ENCODE measurements at places on chromosomes 5 and 9.

DNA sequence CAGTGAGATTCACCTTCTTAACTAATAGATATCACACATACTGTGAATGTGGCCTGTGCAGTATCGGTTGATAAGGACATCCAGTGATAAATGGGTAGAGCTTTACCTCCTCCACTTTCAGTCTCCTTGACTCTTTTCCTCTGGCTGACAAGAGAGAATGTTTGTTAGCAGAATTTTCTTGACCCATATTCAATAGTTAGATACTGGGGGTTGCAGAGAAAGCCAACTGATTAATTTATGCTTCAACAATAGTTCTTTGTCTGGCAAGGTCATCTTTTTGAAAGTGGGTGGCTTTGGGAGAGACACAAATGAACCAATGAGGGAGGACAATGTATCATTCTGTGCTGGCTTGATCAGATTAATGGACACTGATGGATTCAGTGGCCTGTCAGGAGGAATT lies 30.3 kb downstream of the TTC23L start:
- no peak for DNase-seq

GRCh38 chr9:91889161-91889911 lies 60.7 kb downstream of the ROR2 start:
- DNase-seq: no peak

DNA sequence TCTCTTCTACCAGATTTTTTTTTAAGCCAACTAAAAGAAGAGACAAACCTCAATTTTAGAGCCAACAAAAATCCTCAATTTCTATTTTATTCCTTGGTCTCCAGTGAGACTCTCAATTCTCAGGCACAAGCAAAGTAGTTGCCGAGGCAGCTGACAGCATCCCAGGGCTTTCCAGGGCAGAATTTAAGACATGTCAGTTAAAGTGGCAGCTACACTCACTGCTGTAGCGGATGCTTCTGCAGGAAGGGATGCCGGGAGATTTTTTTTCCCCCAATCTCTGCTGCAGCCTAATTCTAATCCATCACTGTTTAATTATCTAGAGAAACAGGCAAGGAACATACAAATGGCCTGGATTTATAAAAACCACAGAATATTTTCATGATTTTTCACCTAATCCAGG lies 57.0 kb downstream of the TTC39B start:
- no peak for DNase-seq

GRCh38 chr5:91384671-91385430 lies 1.7 kb upstream of the ARRDC3 start:
- peak; percentile 37 for DNase-seq

- no peak for DNase-seq
These were observed 55.9 kb upstream of the BARX1 start for GRCh38 chr9:94010980-94011533.

GRCh38 chr5:149114403-149115312 lies 26.6 kb upstream of the ABLIM3 start:
- peak; percentile 5 for DNase-seq

DNA sequence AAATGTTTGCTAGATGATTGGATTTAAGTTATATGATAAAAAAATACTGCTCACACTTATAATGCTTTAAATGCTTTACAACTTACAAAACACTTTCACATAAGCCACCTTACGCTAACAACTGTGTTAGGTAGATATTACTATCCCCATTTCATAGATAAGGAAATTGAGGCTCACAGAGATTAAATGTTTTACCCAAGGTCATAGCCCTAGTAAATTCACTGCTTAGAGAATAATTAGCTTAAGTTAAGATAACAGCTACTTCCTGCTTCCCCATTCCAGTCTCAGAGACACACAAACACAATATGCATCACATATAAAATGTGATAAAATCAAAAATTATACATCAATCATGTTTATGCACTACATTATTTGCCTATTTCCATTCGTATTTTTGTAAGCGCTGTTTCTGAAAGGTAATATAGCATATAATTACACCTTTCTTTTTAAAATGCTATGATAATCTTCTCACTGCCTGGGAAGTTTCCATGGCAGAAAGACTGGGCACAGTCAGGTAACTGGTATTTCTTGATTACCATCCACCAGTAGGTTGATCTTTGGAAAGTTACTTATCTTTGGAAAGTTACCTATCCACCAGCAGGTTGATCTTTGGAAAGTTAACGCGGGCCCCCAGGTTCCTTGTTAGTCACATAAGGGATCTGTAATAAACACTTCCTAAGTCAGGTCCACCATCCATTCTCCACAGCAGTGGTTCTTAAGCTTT lies 101.1 kb downstream of the NFIB start:
- no peak for DNase-seq

- no peak for DNase-seq
These were observed 485.6 kb downstream of the ZSWIM6 start for GRCh38 chr5:61817472-61818326.

DNA sequence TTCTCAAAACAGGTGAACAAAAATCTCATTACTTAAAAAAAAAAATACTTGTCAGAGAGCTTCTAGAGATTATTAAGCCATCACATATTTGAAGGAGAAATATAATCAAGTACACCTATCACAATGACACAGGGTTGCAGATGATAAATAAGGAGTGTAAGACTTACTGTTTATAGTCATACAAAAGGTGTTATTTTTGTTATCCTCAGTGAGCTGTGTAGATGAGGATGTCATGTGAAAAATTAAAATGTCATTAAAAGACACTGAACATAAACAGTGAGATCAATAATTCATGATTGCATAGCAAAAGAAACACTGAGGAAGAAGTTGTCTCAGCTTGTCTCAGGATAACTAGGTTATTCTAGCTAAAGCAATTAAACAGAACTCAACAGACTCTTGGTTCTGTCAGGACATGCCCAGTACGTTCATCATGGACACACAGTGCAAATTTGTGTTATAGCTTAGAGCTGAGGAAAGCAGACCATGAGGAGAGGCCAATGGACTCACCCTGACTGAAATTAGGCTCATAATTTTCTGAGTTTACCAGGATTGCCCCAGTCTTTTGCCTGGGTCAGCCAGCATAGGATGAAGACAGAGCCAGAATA lies 1162.6 kb upstream of the C9orf72 start:
- no peak for DNase-seq

DNA sequence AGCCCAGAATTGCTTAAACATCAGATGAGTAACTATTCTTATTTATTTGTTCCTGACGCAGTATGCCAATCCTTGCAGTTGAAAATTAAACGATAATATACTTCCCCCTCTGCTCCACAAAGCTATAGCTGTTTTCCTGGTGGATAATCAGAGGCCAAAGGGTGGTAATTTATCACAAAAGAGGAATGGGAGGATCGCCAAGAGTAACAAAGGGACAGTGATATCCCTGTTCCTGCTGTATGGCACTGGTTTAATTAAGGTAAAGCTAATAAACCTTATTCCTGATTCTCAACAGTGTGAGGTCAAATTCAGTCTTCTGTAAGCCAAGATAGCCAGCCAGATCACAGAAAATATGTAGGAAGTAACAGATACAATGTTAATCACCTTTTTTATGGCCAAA lies 33.4 kb upstream of the PTGER4 start:
- DNase-seq: no peak

GRCh38 chr9:123411636-123412035 lies 55.6 kb downstream of the CRB2 start:
- DNase-seq: no peak

- DNase-seq: no peak
These were observed 20.7 kb downstream of the ZNF462 start for GRCh38 chr9:106883626-106884190.

- DNase-seq: no peak
These were observed 184.5 kb downstream of the TRIO start for GRCh38 chr5:14327624-14328023.

GRCh38 chr5:110087829-110088228 lies 398.1 kb downstream of the MAN2A1 start:
- DNase-seq: no peak

GRCh38 chr9:121958530-121958929 lies 134.6 kb downstream of the TTLL11 start:
- no peak for DNase-seq

GRCh38 chr5:126953640-126954039 lies 76.7 kb downstream of the MARCHF3 start:
- DNase-seq: no peak

- no peak for DNase-seq
These were observed 65.6 kb downstream of the CDK5RAP2 start for GRCh38 chr9:120514405-120514804.

- DNase-seq: no peak
These were observed 142.4 kb downstream of the C9orf152 start for GRCh38 chr9:110065532-110065931.

DNA sequence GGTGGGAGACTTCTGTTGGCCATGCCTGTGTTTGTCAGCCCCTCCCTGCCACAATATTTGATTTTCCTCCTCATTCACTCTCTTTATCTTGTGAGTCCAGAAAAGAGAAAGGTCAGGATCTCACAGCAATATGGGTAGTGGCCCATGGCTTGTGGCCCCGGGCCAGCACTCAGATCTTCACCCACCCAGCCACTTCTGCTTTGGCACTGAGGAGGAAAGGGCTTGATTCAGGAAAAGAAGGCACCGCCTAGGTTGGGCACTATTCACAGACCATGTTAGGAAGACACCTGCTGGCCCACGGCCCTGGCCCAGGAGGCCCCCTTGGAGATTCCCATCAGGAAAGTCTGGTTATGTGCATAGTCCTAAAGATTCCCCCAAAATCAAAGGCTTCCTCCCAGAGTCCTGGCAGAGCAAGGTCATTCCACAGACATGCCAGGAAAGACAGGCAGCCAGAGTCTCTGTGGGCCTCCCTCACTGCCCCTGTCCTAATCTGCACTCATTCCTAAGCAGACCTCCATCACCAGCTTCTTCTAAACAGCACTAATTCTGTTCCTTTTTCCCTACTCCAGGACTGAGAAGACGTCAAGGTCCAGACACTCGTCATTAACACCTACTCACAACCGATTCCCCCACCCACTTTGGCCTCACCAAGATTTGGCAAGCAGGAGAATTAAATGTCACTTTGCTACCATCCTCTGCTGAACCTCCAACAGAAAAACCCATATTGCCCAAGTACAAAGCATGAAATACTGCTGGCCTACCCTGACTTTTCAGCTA lies 179.3 kb downstream of the DEPDC1B start:
- DNase-seq: no peak

GRCh38 chr5:23305055-23305454 lies 202.4 kb upstream of the PRDM9 start:
- no peak for DNase-seq

DNA sequence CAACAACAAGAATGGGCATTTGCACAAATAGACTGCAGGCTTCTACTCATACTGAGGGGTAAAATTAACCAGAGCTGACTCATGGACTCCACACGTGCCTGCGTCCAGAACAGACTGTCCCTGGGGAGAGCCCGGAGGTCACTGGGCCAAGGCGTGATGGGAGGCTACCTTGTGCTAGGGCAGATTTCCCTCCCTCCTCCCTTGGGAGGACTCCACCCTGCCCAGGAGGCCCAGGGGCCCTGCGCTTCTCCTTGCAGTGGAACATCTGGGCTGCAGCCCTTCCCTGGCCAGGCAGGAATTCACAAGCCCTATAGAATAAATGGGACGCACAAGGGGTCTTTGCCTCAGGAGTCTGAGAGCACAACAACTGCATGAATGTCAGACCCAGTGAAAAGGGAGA lies 35.6 kb downstream of the IRX2 start:
- DNase-seq: no peak

- no peak for DNase-seq
These were observed 39.8 kb upstream of the RASGRF2 start for GRCh38 chr5:80920333-80920732.

DNA sequence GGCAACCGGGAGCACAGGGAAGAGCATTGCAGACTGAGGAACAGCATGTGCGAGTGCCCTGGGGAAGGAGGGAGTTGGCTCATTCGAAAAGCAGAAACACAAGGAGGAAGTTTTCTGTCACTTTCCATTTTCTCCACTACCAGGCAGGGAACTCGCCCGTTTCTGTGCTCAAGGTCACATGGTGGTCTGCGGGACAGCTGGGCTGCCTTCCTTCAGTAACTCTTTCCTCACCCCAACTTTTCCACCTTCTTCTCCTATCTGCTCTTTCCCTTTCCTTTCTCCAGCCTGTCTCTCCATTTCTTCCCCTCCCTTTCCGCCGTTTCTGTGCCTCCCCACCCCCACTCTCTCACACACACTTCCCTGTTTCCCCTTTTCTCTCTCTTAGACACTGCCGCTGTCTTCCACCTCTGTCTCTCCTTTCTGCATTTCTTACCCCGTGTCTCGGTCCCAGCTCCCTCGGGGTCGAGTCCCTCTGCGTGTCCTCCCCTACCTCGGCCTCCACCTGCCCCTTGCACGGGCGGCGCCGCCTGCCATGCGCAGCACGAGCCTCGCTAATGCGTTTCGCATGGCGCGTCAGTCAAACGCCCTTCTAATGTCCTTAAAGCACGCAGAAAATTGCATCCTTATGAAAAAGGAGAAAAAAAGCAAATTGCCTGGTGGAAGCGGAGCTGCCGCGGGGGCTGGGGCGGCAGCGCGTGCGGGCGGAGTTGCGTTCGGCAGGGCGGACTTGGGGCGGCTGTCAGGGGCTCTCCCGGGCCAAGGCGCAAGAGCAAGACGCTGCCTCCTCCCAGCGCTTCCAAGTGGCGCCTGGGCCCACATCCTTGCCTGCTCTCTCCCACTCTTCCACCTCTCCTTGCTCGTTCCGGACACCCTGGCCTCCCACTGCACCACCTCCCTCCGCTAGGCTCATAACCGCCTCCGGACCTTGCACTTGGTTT lies 9.5 kb downstream of the BARX1 start:
- DNase-seq: no peak

- DNase-seq: no peak
These were observed 6.2 kb downstream of the DCANP1 start for GRCh38 chr5:135440916-135441315.

GRCh38 chr9:88979021-88979420 lies 12.2 kb upstream of the S1PR3 start:
- DNase-seq: no peak

- no peak for DNase-seq
These were observed 47.9 kb upstream of the HSPA9 start for GRCh38 chr5:138623053-138623452.

DNA sequence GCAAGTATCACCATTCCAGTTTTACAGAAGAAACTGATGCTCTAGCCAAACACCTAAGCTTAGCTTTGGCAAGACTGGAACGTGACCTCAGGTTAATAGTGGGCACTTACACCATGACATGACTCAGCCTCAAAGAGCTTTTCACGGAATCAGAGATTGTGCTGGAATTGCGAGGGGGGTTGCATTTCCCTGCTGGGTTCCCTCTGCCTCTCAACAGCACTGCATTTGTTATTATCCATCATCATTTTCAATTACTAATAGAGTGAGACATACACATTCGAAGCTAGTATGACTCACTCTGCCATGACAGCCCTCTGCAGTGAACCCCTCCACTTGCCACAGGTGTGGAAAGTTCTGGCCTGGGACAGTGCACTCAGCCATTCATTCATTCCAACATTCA lies 8.0 kb downstream of the SPOCK1 start:
- DNase-seq: no peak

DNA sequence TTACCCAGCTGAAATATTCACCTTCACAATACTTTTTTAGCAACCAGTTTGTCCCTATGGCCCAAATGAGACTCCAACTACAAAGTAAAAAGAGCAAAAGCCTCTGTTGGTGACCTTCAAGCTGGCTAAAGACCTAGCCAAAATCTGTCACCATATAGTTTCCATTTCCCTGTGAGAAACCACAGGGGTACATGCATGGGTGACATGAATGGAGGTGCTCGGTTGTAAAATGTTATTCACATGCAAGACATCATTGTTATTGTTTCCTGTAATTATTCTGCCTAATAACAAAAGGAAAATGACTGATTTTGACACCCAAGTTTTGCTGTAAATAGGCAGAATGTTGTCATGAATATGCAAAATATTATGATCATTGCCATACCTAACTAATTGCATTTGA lies 285.3 kb downstream of the ZNF608 start:
- no peak for DNase-seq

GRCh38 chr5:91219091-91219802 lies 163.9 kb downstream of the ARRDC3 start:
- DNase-seq: no peak
